ENCODE measurements at places on chromosomes 4 and X.
A peak's percentile ranks its signal among the peaks of the same experiment; 100 is the strongest.

DNA sequence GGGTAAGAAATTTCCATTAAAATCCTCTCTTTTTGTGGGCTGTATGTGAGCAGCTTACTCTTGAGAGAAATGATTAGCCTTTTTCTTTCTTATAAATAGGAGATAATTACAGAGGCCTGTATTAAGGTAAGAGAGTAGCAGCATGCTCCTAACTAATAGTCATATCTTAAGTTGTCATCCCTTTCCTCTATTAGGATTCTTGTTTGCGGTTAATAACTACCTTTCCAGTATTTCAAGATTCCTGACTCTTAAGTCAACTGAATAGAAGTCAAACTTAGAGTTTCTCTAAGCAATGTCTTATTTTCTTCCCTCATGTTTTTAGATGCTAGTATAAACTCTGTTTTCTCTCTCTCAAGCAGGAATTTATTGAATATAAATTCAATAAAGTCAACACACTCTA lies 139.9 kb upstream of the GPRIN3 start:
- DNase-seq, result no peak

DNA sequence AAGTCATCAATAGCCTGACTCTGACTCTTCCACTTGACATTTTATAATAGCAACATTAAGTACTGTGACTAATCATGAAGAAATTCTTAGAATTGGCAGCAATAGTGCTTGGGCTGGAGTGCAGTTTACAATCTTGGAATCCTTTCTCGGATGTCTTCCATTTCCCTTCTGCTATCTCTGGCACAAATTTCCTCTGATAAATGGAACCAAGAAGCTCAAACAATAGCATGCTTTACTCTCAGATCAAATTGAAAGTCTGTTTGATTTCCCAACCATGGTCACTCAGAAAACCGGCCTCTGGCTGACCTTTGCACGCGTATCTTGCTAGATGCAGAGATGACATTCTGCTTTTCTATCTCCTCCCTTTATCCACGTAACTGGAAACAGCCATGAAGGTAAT lies 99.0 kb upstream of the SPANXC start:
- DNase-seq, result no peak

- DNase-seq, result no peak
These were observed 384.9 kb downstream of the TLL1 start for GRCh38 chr4:166257891-166258290.

GRCh38 chrX:154136627-154137161 lies 7.3 kb upstream of the OPN1LW start:
- peak; percentile 65 for DNase-seq

DNA sequence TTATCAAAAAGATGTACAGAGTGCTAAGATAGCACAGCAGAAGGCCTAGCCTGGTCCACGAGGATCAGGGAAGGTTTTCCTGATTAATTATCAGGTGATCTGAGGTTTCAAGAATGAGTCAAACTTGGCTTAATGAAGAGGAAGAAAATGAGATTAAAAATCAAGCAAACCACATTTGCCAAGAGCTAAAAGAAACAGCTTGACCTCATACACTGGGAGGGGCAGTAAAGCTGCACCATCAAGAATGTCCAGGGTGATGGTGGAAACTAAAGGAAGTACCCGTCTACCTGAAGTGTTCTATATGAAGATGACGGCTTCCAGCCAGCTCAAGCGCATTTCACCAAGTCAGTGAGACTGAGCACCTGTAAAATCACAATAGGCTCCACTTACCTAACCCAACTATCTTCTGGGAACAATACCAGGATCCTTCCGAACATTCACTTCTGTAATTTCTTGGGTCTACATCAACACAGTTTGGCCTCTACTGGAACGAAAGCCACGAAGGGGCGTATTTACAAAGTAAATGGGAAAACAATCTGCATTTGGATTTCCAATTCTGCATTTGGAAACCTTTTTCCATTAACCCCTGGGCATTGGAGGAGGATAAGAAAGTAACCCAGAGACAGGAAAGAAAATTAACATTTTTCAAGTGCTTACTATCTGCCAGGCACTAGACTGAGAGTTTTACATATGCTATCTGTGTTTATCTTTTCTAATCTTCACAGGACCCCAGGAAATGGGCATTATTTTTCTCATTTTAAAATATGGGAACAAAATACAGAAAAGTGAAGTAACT lies 114.0 kb upstream of the DCLK2 start:
- no peak for DNase-seq

GRCh38 chrX:20284444-20284843 lies 17.7 kb upstream of the RPS6KA3 start:
- DNase-seq, result no peak

GRCh38 chrX:72201836-72202536 lies 20.4 kb downstream of the PIN4 start:
- no peak for DNase-seq

GRCh38 chr4:102754044-102754443 lies 6.7 kb downstream of the MANBA start:
- no peak for DNase-seq

GRCh38 chr4:145623831-145624230 lies 4.6 kb downstream of the MMAA start:
- DNase-seq, result no peak

GRCh38 chrX:135512508-135513129 lies 7.8 kb upstream of the INTS6L start:
- DNase-seq, result no peak

DNA sequence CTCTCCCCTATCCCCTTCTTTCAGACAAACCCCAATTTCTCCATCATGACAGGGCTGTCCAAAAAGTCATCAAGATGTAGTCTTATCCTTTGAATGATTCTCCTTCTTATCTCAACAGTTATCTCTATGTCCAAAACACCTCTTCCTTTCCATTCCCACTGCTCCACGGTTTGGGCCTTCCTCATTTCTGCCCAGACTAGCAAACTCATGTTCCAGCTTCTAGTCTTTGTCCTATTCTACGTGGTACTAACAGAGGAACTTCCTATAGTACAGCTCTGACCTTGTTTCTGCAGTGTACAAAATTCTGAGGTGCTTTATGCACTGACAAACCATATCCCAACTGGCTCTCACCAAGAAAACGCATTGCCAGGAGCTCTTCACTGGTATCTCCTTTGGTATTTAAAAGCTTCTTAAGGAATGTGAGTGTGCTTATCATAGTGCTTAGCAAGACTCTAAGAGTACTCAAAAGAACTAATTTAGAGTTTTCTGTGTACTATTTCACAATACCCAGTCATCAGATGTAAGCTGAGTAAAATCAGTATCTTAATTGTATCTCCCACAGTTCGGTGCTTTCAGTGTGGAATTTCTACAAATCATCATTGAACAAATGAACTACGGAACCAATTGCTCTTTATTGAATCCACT lies 65.5 kb downstream of the MAML3 start:
- no peak for DNase-seq

- no peak for DNase-seq
These were observed 341.1 kb downstream of the GBA3 start for GRCh38 chr4:23033796-23034195.

- DNase-seq, result no peak
These were observed 63.6 kb downstream of the SLC7A11 start for GRCh38 chr4:138178566-138178965.

- no peak for DNase-seq
These were observed 249.6 kb downstream of the OPHN1 start for GRCh38 chrX:68183612-68184214.

- DNase-seq, result no peak
These were observed 477 bp downstream of the KLHL13 start for GRCh38 chrX:118115953-118116712.
